Hypothalamus (tissue), 51 donors: ENCODE measurements at places on chromosomes 3 and 15.
A peak's percentile ranks its signal among the peaks of the same experiment; 100 is the strongest.

DNA sequence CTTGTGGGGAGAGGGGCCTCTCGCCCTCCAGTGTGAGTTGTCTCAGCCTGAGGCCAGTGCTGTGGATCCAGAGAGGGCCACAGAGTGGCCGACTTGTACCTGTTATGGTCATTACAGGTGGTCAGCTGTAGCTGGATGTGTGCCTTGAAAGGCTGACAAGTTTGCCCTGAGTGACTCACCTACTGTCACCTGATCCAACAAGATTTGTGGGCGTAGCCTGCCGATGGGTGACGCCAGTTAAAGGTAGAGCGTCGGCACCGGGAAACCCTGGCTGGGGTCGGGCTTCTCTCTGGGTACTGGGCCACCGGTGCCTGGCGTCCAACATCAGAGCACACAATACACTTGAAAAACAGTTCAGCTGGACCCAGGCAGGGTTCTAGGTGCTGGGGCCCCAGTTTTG is 2.8 kb upstream of the ISG20 start:
- DNase-seq, result no peak

DNA sequence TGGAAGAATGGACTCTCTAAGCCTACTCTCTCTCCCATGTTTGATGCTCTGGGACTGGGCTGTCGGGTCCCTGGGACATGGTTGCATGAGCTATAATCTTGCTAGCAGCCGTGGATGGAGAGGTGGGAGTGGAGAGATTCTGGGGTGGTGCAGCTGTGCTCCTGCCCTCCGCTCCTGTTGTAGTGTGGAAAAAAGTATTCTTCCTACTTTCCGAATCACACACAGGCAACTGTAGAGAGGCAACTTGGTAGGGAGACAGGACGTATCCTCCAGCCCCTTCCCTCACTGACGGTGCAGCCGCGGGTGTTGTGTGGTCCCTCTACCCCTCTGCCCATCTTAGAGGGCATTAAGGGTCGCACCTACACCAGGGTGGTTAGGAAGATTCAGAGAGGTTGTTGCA is 281.4 kb upstream of the TLE3 start:
- DNase-seq, result no peak

- DNase-seq, result no peak
These were observed 34.4 kb upstream of the PRICKLE2 start for GRCh38 chr3:64259636-64260035.

DNA sequence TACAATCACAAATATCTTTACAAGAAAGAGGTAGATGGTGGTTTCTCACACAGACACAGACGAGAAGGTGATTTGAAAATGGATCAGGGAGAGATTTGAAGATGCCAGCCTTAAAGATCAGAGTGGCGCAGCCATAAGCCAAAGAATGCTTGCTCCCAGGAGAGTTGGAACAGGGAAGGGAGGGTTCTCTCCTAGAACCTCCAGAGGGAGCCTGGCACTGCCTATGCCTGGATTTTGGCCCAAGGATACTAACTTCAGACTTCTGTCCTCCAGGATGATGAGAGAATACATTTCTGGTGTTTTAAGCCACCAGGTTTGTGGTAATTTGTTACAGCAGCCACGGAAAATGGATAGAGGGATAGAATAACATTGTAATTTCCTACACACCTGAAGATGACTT is 279.1 kb downstream of the FAM43A start:
- DNase-seq, result no peak

DNA sequence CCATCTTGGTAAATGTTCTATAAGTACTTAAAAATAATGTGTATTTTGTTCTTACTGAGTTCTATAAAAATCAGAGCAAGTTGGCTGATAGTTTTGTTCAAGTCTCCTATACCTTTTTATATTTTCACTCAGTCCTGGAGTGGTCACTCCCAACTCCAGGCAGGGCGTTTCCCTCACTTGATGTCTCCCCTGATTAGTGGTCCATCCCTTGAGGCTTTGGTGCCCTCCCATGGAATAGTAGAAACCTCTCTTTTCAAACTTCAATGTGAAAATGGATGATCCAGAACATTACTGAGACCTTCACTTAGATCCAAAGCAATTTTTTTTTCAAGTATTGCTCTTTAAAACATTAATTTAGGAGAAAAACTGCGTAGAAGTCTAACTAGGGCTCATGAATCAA is 25.0 kb upstream of the SCN10A start:
- DNase-seq, result no peak

GRCh38 chr3:146895026-146895749 is 290.0 kb upstream of the PLSCR5 start:
- DNase-seq, result no peak

GRCh38 chr15:101381671-101382212 is 86.7 kb upstream of the SNRPA1 start:
- DNase-seq, result no peak

GRCh38 chr15:66785637-66786036 is 83.6 kb downstream of the SMAD6 start:
- no peak for DNase-seq

DNA sequence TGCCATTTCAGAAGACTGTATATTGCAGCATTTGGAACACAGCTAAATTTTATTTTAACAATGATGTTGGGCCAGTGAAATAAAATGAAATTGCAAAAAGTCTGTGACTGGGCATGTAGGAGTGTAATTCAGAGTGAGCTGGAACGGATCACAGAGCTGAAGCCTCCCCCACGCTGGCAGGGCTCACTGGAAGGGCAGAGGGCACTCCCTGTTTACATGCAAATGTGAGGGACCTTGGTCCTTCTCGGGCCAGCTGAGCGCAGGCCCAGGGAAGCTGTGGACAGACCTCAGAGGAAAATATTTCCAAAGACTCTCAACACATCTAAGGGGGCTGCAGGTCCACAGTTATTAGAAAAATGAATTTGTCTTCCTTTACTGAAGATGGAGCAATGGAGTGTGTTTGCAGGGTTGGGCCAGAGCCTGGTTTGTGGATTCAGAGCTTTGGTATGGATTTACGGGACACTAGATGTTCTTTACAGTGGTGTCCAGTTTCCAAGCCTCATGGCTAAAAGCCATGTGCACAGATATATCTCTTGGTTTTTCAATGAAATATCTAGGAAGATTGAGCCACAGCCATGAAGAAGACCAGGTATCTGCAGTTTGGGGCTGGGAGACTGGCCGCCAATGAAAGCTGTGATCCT is 32.0 kb downstream of the TRPM1 start:
- DNase-seq, result no peak

GRCh38 chr15:63094495-63094931 is 27.1 kb upstream of the LACTB start:
- no peak for DNase-seq

- peak; percentile 52 for DNase-seq
These were observed 2.8 kb downstream of the ADAMTS17 start for GRCh38 chr15:100338971-100339444.

DNA sequence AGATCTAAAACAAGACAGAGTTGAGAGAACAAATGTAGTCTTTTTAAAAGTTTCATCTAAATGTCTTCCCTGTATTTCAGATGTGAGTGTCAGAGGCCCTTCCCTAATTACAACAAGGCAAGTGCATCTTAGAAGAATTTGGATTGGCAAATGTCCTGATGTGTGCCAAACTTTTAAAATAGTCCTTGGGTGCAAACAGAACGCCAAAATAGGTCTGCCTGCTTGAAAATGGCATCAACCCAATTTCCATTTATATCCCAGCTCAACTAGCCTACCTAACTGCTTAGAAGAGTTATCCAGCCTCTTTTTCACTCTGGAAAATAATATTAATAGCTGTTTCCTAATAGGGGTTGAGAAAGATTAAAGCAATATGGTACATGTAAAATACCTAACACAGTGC is 311.8 kb upstream of the ARRDC4 start:
- DNase-seq, result no peak

DNA sequence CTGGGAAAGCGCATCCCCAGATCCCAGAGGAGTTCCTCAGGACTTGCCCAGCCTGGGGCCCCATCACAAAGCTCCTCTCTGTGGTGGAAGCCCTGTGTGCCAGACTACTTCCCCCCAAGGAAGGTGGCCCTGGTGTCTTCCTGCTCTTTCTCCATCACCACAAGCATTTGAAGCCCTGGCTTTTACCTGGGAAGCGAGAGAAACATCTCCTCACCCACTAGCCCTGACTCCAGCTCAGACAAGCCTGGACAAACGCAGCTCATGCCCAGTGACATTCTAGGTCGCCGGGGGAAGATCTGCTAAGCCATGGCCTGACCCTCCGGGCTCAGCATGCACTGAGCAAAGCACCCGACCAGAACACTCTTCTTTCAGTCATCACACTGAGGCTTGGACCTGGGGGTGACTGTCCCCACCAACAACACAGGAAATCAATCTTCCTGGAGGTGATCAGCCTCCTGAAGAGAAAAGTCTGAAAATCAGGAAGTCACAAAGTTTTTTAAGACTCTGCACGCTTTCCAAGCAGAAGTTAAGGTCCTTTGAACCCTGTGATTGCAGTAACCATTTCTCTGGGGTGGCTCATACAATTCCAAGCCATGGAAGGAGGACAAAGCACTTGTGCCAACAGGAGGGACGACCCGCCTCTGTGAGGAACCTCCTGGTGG is 40.8 kb downstream of the KLHL25 start:
- DNase-seq, result no peak

GRCh38 chr3:188915127-188915526 is 256.6 kb upstream of the TPRG1 start:
- DNase-seq, result no peak

- peak; percentile 39 for DNase-seq
These were observed 693 bp downstream of the RASGRP1 start for GRCh38 chr15:38563723-38564519.

DNA sequence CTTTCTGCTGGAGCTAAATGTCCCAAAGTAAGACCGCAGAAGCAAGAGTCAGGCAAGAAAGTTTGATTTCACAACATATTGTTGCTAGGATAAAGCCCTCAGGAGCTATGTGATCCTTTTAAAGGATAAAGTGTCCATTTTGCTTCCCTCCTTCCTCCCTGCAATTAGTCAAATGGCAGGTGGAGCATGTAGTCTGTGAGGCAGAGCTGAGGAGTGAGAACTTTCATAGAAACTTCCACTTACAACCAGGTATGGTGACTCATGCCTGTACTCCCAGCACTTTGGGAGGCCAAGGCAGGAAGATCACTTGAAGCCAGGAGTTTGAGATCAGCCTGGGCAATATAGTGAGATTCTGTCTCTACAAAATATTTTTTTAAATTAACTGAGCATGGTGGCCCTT is 25.2 kb upstream of the RHCG start:
- DNase-seq, result no peak

DNA sequence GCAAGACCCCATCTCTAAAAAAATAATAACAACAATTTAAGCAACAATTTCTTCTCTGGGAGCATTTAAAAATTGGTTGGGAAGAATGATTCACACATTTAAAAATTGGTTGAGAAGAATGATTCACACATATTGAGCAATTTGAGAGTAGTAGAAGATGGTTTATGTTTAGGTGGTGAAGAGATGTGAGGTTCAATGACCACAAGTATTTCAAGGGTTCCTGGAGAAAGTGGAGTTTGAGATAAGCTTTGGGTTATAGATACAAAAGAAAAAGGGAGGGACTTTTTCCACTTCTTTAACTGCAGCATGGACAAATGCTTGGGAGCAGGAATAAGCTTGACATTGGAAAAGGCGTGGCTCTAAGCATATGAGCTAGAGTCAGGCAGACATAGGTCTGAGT is 145.7 kb upstream of the NPHP3 start:
- no peak for DNase-seq

GRCh38 chr3:144085964-144086363 is 114.3 kb downstream of the DIPK2A start:
- DNase-seq, result no peak

DNA sequence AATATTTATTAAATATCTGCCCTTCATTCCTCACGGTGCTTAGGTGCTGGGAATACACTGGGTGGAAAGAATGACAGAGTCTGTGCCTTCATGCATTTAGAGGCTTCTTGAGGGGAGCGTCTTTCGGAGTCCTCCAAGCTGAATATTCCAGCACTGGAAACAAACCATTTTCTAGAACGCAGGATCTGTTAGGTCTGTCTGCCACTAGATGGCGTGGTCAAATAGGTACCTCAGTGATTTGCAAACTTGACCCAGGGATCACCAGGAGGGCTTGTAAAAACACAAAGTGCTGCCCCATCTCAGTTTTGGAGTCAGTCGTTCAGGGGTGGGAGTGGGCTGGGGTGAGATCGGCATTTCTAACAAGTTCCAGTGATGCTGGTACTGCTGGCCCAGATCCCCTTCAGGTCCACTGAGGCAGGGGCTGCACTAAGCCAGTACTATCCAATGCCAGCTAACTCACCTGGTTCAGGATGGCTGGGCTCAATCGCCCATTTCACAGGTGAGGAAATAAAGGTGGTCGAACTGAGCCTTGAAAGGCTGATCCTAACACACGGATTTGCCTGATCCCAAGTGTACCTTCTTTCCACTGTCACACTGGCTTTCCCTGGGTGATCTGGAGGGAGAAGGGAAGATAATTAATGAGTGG is 14.8 kb downstream of the ARNT2 start:
- DNase-seq, result no peak

- no peak for DNase-seq
These were observed 184.0 kb downstream of the EBLN2 start for GRCh38 chr3:73245459-73245858.

DNA sequence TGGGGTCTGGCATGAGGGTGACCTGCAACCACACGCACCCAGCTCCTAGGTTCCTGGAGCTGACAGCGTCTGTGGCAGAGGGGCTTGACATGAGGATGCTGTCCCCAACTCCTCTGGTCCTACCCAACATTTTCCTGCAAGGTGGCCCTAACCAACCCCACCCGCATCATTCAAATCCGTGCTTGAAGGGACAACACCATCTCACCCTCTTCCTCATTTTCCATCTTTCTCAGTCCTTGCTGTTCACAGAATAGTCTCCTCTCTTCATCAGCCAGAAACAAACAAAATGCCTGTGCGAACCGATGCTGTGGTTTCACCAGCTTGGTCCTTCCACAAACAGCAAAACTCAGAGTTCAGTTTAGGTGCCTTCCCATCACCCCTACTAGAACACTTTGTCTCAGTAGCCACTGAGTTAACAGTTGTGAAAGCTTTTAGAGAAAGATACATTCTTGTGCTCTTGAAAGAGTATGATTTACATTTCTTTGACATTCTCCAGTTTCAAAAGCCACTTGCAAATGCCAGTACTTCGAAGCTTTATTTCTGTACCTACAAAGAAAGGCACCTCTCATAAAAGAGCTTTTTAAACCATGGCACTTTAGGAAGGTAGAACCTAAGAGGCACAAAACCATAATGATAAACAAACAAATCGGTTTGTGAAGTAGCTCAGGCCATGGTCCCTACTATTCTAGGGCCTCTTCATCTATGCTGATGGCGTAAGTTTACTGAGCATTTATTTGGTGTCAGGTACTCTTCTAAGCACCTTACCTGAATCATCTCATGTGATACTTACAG is 360.1 kb downstream of the SHQ1 start:
- no peak for DNase-seq

DNA sequence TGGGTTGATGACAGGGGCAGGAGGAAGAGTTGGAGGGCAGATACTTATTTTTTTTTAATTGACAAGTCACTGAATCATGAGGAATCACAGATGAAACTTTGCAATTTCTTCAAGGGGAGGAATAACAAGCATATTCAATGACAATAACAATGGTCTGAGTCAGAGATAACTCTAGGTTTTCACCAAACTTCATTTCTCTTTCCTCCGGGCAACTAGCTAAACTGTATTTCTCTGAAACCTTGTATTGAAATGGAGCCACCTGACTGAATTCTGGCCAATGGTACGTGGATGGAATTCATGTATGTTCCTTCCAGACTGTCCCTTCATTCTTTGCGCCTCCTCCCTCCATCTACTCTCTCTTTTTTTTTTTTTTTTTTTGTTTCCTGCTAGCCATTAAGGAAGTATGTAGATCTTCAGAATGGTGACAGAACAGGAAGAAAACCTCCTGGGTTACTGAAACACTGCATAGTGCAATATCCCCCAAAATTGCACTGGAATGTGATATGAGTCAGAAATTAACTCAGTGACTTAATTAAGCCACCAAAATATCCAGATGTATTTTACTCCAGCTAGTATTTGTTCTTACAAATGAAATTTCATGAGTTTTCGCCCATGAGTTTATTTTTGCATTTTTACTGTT is 495.4 kb downstream of the OTOL1 start:
- no peak for DNase-seq
